ENCODE measurements at places on chromosomes 12 and 14.

DNA sequence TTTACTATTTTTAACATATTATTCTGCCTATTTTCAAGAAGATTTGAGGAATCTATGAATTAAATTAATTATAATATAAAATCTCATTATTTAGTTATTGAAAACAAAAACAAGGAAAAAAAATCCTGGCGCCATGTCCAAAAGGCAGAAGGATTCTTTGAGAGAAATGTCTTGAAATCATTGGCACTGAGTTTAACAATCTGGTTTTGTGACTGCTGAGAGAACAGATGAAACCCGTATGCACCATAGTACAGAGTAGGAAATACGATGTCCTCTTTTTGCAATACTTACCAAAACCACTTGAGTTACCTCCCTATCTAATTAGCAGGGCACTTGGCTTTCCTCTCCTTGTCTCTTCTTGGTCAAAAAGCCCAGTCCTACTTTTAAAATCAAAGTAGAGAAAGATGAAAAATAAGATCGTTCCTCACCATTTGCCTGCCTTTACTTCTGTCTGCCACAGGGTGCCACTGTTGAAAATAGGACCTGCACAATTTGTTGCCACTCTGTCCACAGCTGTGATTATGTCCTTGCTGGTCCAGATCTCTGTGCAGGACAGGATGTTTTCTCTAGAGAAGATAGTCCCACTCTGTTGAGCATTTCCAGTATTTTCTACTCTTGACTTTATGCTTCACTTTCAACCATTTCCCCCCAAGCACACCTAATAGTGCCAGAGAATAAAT lies 179.7 kb downstream of the PDZRN4 start:
- no peak for DNase-seq

GRCh38 chr14:96574633-96575632 lies 72.8 kb downstream of the PAPOLA start:
- no peak for DNase-seq

GRCh38 chr12:131610181-131610580 lies 100.7 kb upstream of the SFSWAP start:
- no peak for DNase-seq

DNA sequence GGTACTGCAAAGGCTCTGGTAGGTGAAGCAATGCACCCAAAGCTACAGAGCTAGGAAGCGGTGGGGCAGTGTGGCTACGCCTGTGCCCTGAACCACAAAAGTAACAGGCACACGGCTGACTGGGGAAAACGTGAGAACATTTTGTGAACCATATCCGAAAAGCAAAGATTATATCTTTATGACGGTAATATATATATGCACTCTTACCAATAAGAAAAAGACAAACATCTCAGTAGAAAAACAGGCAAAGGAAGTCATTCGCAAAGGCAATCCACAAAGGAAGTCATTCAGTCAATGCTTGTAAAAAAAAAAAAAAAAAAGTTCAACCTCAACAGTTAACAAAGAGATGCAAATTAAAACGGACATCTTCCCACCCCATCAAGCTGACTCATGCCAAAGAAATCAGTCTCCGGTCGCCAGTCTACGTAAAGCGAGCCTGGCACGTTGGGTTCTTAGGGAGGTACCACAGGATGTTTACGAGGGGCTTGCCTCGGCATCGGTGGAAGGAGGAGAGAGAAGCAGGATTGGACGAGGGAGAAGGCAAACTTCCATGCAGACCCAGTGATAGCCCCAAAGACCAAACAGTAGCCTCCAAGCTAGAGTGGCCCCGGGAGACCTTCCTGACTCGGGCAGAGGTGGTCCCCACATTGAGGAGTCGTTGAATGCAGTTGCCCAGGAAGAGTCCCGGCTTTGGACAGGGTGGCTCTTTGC lies 39.4 kb upstream of the PPP2R5C start:
- DNase-seq: peak; percentile 60

DNA sequence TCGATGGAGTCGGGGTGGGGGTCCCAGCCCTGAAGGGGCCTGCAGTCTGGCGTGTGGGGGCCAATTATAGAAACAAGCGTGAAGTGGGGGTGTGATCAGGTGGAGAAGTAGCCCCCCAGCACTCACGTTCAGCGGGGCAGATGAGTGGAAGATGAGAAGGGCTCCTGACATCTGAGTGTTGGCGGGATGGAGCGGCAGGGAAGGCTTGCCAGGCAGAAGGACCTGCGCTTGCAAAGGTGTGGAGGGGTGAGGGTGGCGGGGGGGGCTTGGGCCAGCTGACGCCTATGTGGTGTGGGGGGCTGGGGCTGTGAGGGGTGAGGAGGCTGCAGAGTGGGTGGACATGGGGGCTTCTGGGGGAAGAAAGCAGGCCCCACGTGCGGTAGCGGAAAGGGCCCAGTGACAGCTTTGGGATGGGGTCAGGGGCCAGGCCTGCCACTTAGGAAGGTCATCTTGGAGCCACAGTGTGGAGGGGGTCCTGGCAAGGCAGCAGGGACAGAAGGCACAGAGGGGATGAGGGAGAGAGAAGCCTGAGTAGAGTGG lies 22.2 kb upstream of the BEGAIN start:
- no peak for DNase-seq

GRCh38 chr14:32224737-32225377 lies 21.8 kb upstream of the RNU6-8 start:
- DNase-seq: no peak

GRCh38 chr14:99245564-99246511 lies 26.2 kb downstream of the BCL11B start:
- no peak for DNase-seq

GRCh38 chr12:79885911-79886490 lies 48.9 kb downstream of the PPP1R12A start:
- no peak for DNase-seq

- no peak for DNase-seq
These were observed 6.0 kb downstream of the CCDC60 start for GRCh38 chr12:119340578-119340977.

GRCh38 chr14:51095854-51096823 lies 1.2 kb upstream of the TRIM9 start:
- DNase-seq: no peak

GRCh38 chr12:50988871-50989270 lies 36.5 kb downstream of the HIGD1C start:
- DNase-seq: no peak

DNA sequence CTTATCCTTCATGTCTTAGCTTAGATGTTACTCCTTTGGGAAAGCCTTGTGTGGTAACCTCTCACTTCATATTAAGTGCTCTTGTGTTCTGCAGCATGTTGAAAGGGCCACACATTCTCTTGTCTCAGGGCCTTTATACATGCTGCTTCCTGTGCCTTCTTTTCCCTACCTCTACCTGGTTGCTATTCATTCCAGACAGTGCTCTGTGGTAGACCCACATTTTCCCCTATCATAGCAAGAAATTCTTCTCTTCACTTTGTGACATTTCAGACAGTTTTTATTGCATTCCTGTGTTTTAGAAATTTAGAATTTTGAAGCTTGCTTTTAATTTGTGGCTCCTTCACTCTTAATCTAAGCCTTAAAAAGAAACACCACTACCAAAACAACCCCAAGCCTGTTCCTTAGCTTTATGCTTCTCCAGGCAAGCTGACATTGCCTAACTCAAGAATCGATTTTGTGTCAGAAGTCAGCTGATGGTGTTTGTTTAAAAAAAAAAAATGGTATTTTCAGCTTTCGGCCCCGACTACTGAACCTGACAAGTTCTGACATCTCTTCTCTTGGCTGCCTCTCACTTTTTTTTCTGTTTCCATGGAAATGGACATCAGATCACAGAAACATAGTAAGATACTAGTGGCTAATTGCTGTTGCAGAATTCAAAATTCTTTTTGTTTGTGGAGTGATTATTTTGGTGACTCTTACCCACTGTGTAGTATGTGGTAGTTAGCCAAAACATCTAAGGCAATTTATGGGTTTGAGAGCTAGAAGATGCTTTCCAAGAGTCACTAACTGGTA lies 156.3 kb downstream of the NUBPL start:
- DNase-seq: no peak

GRCh38 chr12:2205996-2206395 lies 153.2 kb downstream of the CACNA1C start:
- DNase-seq: no peak

GRCh38 chr12:56954057-56954957 lies 3.1 kb downstream of the RDH16 start:
- no peak for DNase-seq

GRCh38 chr12:118350908-118351559 lies 21.7 kb downstream of the TAOK3 start:
- DNase-seq: no peak

GRCh38 chr12:3272958-3273357 lies 195.8 kb downstream of the TSPAN9 start:
- no peak for DNase-seq

DNA sequence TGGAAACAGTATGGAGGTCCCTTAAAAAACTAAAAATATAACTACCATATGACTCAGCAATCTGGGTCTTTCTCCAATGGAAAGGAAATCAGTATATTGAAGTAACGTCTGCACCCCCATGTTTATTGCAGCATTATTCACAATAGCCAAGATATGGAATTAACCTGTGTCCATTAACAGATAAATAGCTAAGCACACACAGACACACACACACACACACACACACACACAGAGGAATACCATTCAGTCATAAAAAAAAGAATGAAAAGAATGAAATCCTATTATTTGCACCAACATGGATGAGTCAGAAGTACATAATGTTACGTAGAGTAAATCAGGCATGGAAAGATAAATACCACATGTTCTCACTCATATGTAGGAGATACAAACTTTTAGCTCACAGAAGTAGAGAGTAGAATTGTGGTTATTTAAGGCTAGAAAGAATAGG lies 4.7 kb downstream of the KLRK1 start:
- DNase-seq: no peak

GRCh38 chr12:108306506-108306905 lies 32.6 kb downstream of the CMKLR1 start:
- DNase-seq: no peak

DNA sequence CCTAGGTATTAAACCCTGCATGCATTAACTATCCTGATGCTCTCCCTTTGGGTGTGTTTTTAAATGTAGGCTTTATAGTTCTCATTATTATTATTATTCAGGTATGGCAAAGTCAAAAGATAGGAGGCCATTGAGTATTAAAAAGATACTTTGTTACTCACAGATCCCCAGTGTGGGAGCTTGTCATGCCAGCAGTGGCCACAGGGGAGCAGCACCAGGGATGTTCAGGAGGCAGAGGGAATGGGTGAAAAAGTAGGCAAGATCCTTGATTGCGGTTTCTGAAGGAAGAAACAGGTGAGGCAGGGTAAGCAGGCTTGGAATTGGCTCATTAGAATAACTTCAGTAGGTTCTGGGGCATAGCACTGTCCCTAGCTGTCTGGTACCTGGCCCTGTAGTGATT lies 382.2 kb downstream of the MED13L start:
- DNase-seq: no peak

GRCh38 chr12:96456265-96456974 lies 33.0 kb upstream of the CFAP54 start:
- DNase-seq: no peak

- no peak for DNase-seq
These were observed 3.4 kb upstream of the MYRFL start for GRCh38 chr12:69821456-69822159.

GRCh38 chr12:124688356-124688992 lies 121.1 kb upstream of the NCOR2 start:
- DNase-seq: no peak

GRCh38 chr14:89085231-89085731 lies 260.8 kb downstream of the TTC8 start:
- DNase-seq: no peak
